ENCODE measurements at places on chromosomes 6 and 20.

DNA sequence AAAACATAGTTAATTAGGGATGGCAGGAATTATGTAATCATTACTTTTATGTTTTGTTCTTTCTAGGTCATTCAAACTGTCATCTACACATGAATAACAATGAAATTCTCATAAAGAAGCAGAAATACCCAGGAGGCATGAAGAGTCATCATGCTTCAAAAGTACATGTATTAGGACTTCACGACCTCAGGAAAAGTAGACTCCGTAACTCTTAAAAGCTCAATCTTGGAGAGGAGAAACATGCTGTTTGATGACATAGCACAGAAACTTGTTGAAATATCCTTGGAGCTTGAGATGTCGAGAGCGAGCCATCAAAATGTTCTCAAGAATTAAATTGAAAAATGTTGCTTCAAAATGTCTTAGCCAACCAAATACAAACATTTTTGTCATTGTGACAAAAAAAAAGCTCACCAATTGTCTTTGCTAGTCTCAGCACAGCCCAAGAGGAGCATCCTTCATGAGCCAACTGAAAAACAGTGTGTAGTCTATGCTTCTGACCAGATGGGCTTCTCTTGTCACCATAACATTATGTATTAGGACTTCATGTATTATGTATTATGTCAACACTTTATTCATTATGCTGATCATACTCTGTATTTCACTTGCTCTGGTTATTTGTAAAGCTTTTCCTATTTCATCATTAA lies 28.2 kb upstream of the ANKEF1 start:
- no peak for DNase-seq

DNA sequence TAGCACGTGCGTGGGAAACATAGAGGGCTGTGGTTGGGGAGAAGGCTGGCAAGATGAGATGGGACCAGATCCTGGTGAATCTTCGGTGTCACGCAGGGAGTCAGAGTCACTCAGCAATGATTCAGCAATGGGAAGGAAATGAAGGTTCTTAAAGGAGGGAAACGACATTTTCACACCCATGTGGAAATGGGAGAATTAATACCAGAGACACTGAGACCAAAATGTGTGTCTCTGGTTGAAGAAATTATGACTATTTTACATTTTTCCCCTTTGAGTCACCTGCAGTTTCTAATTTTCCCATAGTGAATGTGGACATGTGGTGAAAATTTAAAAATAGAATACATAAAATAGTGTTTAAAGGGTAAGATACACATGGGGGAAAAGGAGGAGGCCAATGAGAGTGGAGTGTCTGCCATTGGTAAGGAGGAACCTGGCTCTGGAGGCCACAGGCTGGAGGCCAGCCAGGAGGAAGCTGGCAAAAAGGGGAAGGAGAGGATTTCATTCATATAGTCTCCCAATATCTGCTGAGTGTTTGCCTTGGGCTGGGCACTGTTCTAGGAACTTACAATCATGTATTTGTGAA lies 17.5 kb downstream of the NRN1 start:
- no peak for DNase-seq

DNA sequence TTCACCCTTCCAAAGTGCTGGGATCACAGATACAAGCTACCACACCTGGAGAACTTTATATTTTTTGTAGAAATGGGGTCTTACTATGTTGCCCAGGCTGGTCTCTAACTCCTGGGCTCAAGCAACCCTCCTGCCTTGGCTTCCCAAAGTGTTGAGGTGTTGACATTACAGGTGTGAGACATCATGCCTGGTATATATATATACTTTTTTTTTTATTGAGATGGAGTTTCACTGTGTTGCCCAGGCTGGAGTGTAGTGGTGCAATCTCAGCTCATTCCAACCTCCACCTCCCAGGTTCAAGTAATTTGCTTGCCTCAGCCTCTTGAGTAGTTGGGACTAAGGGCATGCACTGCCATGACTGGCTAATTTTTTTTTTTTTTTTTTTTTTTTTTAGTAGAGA lies 5.4 kb downstream of the FKBP5 start:
- DNase-seq: no peak

DNA sequence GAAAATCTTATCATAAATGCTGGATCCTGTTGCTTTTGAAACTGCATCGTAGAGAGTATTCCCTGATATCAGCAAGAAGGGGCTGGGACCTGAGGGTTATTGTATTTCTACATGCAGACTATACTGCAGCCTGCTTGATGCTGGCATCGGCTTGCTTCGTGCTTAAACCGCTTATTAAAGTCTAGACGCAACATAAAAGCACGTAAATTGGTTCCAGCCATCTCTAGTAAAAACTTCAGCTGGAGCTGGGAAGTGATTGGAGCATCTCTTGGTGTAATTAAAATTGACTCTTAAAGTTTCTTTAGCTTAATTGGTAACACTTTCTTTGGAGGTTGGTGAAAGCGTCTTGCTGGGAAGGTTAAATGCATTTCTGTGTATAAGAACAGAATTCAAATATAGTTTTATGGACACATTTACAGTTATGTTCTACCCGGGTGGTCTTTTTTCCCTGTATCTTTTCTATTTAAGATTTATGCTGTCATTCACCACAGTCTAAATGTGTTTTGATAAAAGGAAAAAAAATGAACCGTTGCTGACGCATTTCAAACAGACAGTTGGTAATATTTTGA lies 139.0 kb upstream of the JAG1 start:
- DNase-seq: no peak

DNA sequence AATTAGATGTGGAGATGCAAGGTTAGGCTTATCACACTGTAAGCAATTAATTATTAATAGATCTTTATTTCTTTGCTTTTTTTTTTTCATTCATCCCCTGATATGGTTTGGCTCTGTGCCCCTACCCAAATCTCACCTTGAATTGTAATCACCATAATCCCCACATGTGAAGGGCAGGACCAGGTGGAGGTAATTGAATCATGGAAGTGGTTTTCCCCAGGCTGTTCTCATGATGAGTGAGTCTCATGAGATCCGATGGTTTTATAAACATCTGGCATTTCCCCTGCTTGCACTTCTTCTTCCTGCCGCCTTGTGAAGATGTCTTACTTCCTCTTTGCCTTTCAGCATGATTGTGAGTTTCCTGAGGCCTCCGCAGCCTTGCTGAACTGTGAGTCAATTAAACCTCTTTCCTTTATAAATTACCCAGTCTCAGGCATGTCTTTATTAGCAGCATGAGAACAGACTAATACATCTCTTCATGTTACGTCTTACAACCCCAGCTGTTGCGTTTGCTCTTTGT lies 333.8 kb downstream of the CDH26 start:
- DNase-seq: no peak

DNA sequence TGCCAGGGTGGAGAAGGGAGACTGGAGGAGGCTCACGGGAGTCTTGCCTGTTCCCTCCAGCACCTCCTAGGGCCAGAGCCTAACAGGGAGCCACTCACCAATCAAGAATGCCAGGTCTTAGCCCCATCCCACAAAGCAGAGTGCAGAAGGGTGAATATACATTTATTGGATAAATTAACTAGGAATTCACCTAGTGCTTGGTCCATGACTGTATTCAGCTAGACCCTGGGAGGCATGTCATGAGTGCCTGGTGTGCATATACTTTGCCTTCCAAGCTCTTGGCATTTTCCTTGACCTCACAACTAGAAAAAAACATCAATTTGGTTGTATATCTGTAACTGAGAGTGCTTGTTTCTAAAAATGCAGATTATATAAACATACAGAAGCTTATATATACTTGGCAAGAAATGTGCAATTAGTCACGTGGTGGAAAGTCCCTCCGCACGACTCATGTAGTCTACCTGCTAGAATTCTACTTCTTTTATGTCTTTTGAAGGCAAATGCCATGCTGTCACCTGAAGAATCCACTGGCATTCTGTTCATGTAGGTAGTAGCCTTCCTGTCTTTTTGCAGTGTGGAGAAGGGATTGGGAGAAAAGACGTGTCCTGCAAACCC lies 991.0 kb downstream of the KIF16B start:
- DNase-seq: no peak

DNA sequence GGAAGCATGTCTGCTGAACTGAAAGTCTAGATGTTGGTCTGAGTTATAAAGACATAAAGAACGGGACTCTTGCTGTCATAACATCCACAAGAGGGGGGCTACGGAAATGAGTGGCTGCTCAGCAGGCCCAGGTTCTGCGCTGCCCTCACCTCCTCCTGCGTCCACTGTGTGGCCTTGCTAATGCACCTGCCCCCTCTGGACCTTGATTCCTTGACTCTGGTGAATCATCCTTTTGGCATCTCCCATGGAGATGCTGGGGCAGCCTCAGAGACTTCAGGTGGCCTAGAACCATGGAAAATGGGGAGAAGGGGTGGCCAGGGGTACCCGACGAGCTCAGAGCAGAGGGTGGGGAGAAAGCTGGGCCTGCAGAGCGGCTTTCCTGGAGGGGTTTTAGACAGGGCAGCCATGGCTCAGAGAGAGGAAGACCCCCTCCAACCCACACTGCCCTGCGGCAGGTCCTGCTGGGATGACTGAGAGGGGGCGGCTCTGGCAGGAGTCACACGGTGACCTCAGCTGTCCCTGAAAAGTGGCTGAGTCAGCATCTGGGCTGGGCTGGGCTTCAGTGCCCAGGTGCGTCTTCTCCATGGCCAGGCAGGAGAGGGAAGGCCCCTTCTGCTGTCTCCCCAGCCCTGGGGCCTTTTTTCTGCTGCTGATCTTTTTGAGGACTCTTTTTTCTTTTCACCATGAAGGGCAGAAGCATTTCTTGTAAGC lies 46.9 kb downstream of the DLGAP4 start:
- DNase-seq: no peak

DNA sequence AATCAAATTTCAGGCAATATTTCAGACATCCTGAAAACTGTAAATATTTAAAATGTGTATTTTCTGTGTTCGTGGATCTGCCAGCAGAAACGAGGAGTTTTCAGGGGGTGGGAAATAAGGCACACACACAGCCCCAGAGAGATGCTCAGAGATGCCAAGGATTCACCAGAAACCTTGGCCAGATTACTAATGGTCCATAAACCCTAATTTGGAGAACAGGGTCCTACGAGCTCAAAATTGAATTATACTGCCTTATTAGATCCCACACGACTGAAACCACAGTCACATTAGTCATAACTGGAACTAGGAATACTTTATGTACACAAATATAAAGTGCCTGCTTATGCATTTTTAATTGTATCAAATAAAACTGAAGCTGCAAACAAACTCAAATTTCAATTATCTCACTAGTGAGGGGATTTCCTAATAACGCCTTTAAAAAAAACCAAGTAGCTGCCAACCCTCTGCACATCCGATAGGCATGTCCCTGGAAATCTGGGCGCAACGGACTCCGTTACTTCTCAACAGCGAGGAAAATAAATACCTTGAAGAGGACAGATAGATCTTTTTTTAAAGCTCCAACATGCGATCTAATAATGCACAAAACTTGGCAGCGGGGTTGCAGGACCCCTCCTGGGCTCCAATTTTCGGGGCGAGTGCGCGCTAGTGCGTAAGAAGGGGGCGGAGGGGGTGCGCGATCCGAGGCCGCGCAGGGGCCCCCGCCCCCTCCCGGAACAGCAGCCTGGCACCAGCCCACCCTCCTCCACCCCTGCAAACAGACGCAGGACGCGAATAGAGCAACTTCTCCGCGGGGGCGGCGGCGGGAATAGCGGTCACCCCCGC lies 897 bp downstream of the CHD6 start:
- DNase-seq: peak; percentile 53

GRCh38 chr6:149366267-149366921 lies 33.7 kb upstream of the SUMO4 start:
- no peak for DNase-seq

- DNase-seq: peak; percentile 62
Measured at GRCh38 chr6:30494291-30494861, 5.1 kb downstream of the HLA-E start.

DNA sequence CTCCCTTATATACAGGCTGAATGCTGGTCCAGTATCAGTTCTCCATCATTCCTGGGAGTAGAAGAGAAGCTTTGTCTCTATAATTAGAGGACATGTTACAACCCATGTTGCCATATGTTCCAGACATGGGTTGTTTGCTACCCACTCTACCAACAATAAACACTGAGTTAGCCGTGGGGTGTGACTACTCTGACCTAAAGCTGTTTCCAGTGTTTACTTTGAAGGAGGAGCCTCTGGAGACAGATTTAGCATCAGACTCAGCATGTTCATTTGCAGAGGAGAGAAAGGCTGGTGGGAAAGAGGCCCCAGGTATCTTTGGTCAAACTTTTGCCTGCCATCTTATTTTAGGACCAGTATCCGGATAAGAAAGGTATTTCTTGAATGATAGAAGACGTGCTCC lies 157.9 kb upstream of the SNX9 start:
- no peak for DNase-seq

GRCh38 chr6:39847221-39847620 lies 55.0 kb downstream of the DAAM2 start:
- no peak for DNase-seq

GRCh38 chr6:105373481-105373880 lies 29.4 kb downstream of the PREP start:
- no peak for DNase-seq

DNA sequence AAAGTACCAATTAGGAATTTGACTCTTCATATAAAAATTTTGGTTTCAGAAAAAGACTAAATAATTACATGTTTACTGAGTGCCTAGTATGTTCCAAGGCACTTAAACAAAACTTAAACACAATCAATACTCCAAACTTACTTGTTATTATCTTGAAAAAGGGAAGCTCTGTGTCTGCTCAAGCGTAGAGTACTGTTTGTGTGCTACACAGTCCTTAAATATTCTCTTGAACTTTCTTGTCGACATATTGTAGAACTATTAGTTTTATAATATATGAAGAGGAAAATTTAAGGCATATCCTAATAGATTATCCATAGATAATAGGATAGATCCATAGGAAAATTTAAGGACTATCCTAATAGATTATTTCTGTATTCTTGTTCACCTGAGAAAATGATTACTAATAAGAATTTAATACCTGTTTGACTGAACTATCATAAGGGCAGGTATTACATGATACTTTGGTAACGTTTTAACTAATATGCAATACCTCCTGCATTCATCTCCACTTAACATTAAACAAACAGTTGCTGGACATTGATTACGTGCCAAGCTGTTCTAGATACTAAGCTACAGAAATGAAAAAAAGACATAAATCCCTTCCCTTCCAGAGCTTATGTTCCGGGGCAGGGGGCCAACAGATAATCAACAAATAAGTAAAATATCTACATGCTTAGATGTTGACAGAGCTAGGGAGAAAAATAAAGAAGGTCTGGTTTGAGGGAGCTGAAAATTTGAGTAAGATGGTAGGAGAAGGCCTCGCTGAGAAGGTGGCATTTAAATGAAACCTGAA lies 115.2 kb upstream of the BCLAF1 start:
- DNase-seq: no peak

Measured in activated CD8-positive, alpha-beta T cell treated with anti-CD3 and anti-CD28 coated beads for 36 hours (primary cell).